ENCODE measurements at places on chromosomes 1 and 21.

GRCh38 chr1:184630679-184631060 lies 124.0 kb downstream of the EDEM3 start:
- DNase-seq: no peak

DNA sequence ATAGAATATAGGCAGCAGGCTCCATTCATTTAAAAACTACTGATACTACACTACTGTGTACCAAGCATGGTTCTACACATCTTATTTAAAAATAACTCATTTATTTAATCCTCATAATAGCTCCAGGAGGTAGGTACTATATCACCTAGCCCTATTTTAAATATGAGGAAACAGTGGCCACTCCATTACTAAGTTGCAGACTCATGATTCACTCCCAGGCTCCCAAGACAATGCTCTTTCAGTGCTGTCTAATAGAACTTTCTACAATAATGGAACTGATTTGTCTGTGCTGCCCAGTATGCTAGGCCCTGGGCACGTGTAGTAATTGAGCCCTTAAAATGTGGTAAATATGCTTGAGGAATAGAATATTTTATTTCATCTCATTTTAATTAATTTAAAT lies 357.1 kb downstream of the LTN1 start:
- DNase-seq: no peak

GRCh38 chr1:168031627-168032026 lies 94.8 kb upstream of the MPC2 start:
- no peak for DNase-seq

DNA sequence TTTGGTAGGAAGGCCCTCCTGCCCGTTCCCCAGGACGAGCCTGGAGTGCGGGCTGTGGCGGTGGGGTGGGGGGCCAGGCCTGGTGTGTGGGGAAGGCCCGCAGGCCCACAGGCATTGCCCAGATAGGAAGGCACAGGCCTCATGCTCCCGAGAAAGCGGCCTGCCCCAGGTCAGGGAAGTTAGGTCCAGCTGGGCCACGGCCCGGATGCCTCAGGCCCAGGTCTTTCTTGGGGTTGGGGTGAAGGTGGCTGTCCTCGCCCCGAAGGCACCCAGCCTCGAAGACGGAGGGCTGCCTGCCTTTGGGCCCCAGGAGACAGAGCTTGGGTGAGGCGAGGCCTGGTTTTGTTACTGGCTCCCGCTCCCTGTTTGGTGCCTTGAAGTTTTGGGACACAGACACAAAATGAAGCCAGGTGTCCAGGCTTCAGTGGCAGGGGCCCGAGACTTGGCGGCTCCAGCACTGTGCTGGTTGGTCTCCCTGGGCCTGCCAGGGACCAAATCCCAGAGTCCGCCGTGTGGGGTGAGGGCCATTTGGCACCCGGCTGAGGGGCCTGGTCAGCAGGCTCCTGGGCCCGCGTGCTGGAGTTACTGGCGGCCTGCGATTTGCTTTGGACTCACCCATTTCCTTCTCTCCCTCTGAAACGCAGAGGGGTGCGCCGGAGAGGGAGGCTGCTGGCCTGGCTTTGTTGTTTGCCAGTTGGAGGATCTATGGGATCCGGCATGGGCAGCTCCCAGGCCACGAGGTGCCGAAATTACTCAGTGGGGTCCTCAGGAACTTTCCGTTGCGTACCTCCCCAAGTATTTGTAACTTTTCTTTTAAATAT lies 2.0 kb downstream of the SKI start:
- no peak for DNase-seq

GRCh38 chr1:200354243-200354642 lies 55.6 kb downstream of the ZNF281 start:
- no peak for DNase-seq

DNA sequence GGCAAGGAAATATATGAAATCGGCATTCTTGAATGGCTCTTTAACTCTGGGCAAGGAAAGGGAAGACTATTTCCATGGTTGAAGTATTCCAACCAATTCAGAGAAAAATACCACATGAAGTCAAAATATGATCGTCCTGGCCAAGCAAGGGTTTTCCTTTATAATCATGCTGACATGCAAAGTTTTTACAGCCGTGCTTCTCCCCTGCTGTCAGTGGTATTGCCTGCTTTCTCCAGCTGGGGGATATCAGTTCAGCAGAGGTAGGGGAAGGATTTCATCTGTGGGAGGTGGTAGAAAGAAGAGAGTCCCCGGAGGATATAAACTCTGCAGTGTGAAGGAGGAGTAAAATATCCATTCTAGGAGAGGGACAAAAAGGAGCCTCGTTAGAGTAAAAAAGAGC lies 322.8 kb downstream of the PAPPA2 start:
- DNase-seq: no peak

DNA sequence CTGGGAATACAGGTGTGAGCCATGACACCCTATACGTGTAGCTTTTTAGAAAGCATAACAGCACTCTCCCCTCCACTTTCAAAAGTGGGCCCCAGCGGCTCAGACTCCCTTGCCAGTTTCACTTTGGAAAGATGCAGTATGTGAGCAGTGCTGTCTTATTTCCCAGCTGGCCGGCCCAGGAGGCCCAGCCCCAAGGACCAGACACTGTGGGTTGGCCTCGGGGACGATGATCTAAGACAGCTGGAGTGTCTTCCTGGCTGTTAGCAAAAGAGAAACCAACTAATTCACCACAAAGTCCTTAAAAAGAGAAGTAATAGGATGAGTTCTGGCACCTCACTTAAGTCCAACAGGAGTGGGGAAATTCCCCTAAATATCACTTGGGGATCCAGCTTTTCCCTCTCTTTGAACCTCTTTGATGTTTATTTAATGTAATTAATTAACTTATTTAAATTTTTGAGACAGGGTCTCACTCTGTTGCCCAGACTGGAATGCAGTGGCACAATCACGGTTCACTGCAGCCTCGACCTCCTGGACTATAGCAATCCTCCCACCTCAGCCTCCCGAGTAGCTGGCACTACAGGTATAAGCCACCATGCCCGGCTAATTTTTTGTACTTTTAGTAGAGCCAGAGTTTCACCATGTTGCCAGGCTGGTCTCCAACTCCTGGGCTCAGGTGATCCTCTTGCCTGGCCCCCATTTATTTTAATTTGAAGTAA lies 17.6 kb upstream of the CLIC4 start:
- DNase-seq: no peak

- no peak for DNase-seq
These were observed 13.3 kb downstream of the PLXNA2 start for GRCh38 chr1:208230668-208231529.

DNA sequence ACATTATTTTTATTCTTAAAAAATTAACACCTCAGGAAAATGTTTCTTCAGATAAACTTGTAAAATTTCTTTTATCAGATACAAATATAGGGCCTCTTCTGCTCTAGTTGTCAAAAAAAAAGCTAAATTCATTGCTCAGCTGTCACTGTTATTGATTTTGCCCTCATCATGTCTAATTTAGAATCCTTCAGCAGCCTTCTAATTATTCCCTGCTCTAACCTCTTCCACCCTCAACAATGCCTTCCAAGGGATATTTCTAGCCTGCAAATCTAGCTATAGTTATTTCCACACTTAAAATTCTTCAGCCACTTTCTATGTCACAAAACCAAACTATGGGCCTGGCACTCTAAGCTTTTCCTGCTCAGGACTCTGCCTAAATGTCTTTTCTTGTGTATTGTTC lies 25.2 kb downstream of the PDE4B start:
- DNase-seq: no peak

GRCh38 chr1:202831906-202832305 lies 21.2 kb downstream of the PCAT6 start:
- no peak for DNase-seq

DNA sequence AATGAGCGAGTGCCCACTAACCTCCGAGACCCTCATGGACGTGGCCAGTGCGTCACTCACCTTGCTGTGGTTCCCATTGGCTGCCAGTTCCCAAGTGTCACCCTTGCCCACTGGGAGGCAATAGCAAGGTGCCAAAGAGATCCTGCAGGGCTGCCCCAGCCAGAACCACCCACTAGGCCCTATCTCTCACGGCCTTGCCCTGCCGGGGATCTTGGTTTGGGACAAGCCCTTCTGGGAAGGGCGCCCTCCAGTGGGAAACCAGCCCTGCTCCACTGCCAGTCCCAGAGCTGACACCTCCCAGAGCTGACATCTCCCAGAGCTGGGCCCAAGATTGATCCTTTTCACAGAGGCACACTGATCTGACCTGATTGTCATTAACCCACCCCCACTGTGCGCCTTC lies 2.1 kb upstream of the SELENON start:
- DNase-seq: no peak

GRCh38 chr1:66124670-66125069 lies 332.0 kb downstream of the PDE4B start:
- no peak for DNase-seq

DNA sequence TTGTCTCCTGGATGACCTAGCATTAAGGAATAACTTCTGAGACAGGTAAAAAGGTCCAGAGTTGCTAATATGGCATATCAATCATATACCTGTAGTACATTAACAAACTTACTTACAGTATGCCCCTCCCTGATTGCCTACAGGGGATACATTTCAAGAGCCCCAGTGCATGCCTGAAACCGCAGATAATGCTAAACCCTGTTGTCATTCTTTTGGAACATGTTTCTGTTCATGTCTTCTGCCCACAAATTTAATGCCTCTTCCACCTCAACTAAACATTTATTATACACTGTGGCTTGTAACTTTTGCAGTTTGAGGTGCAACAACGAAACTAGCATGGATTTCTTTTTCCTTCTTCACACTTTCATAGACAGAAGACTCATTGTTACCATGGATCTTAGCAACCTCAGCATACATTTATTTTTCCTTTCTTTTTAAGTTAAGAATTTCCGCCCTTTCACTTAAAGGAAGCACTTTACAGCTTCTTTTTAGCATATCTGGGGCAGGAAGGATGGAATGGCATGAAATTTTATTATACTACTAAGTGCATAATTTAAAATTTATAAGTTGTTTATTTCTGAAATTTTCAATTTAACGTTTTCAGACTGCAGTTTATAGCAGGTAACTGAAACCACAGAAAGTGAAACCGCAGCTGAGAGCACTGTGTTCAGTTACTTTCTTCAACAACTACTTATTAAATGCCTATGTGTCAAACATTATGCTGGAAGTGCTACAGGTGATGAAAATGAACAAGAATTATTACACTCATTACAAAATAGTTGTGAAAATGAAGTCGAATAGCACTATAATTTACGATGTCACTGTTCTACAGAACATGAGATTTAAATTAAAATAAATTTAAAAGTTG lies 25.3 kb downstream of the F13B start:
- no peak for DNase-seq

GRCh38 chr1:36885540-36886357 lies 148.6 kb downstream of the GRIK3 start:
- DNase-seq: no peak

Measured in stimulated activated CD8-positive, alpha-beta memory T cell treated with anti-CD3 and anti-CD28 coated beads, Interleukin-4, amount 100 ng/mL, for 1 hour (primary cell).